ENCODE measurements at places on chromosomes 6 and 20.

GRCh38 chr6:98825600-98826230 is 8.7 kb upstream of the POU3F2 start:
- DNase-seq = no peak

DNA sequence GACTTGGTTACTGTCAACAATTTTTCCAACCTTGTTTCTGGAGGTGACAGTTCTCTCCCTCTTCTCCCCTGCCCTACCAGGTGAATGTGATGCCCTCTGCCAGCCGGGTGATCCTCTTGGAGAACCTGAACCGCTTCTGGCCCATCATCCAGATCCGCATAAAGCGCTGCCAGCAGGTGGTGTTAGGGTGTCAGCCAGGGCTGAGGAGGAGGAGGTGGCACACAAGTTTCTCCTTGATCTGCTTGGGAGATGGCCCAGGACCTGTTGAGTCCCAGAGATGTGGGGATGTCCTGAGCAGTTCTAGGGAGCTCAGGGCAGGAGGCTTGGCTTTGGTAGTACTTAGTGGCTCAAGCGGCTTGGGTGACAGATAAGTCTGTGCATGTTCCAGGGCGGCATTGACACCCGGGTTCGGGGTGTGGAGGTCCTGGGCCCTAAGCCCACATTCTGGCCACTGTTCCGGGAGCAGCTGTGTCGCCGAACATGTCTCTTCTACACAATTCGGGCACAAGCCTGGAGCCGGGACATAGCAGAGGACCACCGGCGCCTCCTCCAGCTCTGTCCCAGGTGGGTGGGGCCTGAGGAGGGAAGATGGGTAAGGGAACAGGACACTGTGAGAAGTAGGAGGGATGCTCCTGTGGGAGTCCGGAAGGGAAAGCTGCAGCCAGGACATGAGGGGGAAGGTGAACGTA is 21.2 kb downstream of the CUL9 start:
- DNase-seq = no peak

DNA sequence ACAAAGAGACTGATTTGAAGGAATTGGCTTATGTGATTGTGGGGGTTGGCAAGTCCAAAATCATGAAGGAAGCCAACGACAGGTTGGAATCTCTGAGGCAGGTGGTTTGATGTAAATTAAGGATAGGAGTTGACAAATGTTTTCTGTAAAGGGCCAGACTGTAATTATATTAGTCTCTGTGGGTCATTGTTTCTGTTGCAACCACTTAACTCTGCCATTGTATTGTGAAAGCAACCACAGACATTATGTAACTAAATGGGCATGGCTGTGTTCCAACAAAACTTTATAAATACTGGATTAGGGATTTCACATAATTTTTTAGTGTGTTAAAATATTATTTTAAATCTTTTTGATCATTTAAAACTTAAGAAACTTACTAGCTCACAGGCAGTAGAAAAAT is 199.2 kb upstream of the MYLIP start:
- DNase-seq = no peak

- no peak for DNase-seq
Observed at GRCh38 chr6:1778686-1779235, 169.0 kb downstream of the FOXC1 start.

DNA sequence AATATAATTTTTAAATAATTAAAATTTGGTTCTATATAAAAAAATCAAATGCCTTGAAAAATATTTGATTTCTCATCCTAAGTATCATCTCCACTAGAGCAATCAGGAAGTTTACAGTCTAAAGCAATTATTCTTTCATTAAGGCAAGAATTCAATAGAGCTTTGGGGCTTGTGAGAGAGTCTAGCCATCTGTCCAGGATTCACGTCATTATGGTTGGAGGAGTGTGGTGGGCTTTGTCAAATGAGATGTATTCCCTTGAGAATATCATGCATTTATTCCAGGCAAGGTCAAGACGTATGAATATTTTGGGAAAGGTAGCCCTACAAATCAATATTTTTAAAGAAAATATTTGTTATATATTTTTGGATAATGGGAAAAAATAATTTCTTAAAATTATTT is 132.4 kb downstream of the ELOVL4 start:
- DNase-seq = no peak

GRCh38 chr20:50220894-50221365 is 30.3 kb downstream of the CEBPB start:
- DNase-seq = no peak

DNA sequence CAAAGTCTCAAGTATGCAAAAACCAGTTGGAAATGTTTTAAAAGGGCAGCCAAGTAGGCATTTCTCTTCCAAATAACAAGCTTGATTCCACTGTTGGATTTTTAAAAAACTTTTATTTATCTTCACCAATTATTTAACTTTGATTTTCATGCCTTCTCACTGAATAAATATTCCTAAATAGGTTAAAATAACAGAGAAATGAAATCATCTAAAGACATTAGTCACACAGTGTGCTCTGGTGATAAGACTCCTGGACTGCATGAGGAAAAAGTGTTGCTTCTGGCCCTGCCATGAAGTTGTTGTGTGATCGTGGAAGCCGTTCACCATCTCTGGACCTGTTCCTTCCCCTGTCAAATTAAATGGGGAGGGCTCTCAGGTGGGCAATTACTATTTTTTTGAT is 33.8 kb upstream of the IGF2R start:
- DNase-seq = no peak

Data from GM03348 (cell line).